ENCODE measurements at places on chromosomes 11 and 22. TPM values are rescaled to one million over a fixed set of nuclear protein-coding genes. Genes with fewer than 3 reads are reported as not detected.

Gene SLC39A13
- 70.5 TPM for total RNA-seq

Gene TTC12
- 5.5 TPM for total RNA-seq

Gene CSF2RB
- total RNA-seq = 2.8 TPM

Gene TYR
- total RNA-seq = not detected

Gene OVCH2
- total RNA-seq = not detected

Gene MFRP
- total RNA-seq = not detected

Gene FIBIN
- not detected for total RNA-seq

Gene HIPK3
- total RNA-seq = 62.6 TPM

Gene FGF19
- not detected for total RNA-seq

Gene TRIM51
- total RNA-seq = not detected

Gene DSCAML1
- not detected for total RNA-seq

Gene MMP10
- total RNA-seq = 3.5 TPM

Gene APOBEC3B
- total RNA-seq = 0.76 TPM

Gene OLFML1
- total RNA-seq = 0.25 TPM

Gene FHIP1B
- total RNA-seq = 11.1 TPM

Gene TMPRSS4
- not detected for total RNA-seq

Gene CDC42EP2
- total RNA-seq = 6.4 TPM

Gene MOGAT2
- not detected for total RNA-seq

Gene ENDOD1
- total RNA-seq = 56.0 TPM

Gene IL17REL
- total RNA-seq = not detected

Gene OVOL1
- not detected for total RNA-seq

Gene DRD4
- total RNA-seq = under 0.01 TPM

Gene SYT9
- 0.77 TPM for total RNA-seq

Gene TUBA8
- 0.63 TPM for total RNA-seq

Gene ZNF143
- 27.6 TPM for total RNA-seq

Gene CLDN5
- total RNA-seq = 793 TPM

Gene RFPL2
- not detected for total RNA-seq

Gene MUC5AC
- not detected for total RNA-seq

Gene PKDREJ
- under 0.01 TPM for total RNA-seq

Gene OR4A16
- total RNA-seq = not detected

Gene OR1S2
- not detected for total RNA-seq

Gene OR56A1
- not detected for total RNA-seq

Gene CALCA
- not detected for total RNA-seq

Gene BEST1
- 0.13 TPM for total RNA-seq

Gene DEFB131B
- not detected for total RNA-seq

Gene TMEM86A
- total RNA-seq = 1.9 TPM

Gene CHST1
- 5.4 TPM for total RNA-seq

Gene HEPHL1
- total RNA-seq = not detected

Gene NPTXR
- 0.13 TPM for total RNA-seq

Gene MS4A12
- total RNA-seq = not detected

Gene JHY
- 0.39 TPM for total RNA-seq

Gene NXPE4
- total RNA-seq = not detected

Gene OR4D5
- not detected for total RNA-seq

Gene PGA4
- not detected for total RNA-seq

Gene PLEKHA7
- 3.4 TPM for total RNA-seq

Gene ALDH3B1
- 1.3 TPM for total RNA-seq

Gene RASL10A
- total RNA-seq = 2.3 TPM

Gene PIM3
- 163 TPM for total RNA-seq

Gene MYOD1
- not detected for total RNA-seq

Gene GGTLC2
- not detected for total RNA-seq

Gene A4GALT
- 70.8 TPM for total RNA-seq

Gene TPP1
- 46.2 TPM for total RNA-seq

Gene TRIM48
- total RNA-seq = not detected

Gene OR5B21
- not detected for total RNA-seq
